Epithelial cell of alveolus of lung (primary cell): ENCODE measurements at places on chromosomes 6 and 20. TPM values are rescaled to one million over a fixed set of nuclear protein-coding genes. Genes with fewer than 3 reads are reported as not detected.

The VWA7 gene
- total RNA-seq = 0.13 TPM in 1 of 2 replicates, not detected in the other

The ZNF318 gene
- total RNA-seq = 7.0 and 13.6 TPM in 2 replicates

The RIOK1 gene
- total RNA-seq = 4.1 and 8.3 TPM in 2 replicates

The SNX21 gene
- 31.7 and 43.9 TPM in 2 replicates for total RNA-seq

The CST1 gene
- total RNA-seq = 5.9 and 171 TPM in 2 replicates

The PI3 gene
- total RNA-seq = not detected in 2 replicates

The WFDC5 gene
- total RNA-seq = not detected in 2 replicates

The RBPJL gene
- not detected in 2 replicates for total RNA-seq

The SAMD3 gene
- total RNA-seq = 0.39 TPM in 1 of 2 replicates, not detected in the other
